Activated CD8-positive, alpha-beta memory T cell treated with anti-CD3 and anti-CD28 coated beads for 1 hour (primary cell): ENCODE measurements at places on chromosomes 2 and 18.

DNA sequence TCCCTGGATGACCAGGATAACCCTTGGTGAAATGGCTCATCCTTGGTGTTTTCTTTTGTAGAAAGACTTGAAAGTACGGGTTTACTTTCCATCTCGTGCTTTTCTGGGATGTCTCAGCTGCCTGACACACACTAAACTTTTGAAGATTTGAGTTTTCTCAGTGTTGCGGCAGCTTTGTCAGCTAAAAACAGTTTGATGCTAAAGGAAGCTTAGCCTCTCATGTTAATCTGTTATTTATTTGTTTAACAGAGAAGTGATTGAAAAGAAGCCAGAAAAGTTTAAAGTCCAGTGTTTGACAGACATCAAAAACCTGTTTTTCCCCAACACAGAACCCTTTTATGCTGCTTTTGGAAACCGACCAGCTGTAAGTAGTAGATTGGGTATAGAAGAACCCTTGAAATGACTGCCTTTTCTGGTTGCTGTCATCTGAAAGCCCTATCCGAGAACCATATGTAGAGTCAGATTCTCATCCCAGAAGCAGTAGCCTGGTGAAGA, 72.8 kb downstream of the LPIN1 start:
- DNase-seq = no peak

- DNase-seq = no peak
Observed at GRCh38 chr2:1598041-1598710, 146.1 kb downstream of the PXDN start.

- DNase-seq = no peak
Observed at GRCh38 chr2:24492421-24493279, 1.6 kb downstream of the NCOA1 start.

DNA sequence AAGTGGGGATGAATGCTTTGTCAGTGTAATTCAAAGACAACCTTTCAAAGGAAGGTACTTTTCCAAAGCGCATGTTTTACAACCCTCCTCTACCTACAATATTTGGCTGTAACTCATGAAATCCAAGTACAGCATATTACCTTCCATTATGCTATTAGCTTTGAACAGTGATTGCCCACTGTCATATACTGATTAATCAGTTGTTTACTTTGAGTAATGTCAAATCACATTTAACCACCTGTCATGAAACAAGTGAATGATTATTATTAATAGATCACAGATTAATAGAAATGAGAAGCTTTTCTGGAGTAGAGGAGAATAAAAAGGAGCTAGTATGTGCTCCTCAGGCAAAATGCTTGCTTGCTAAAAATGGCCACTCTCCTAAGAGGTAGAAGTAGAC, 150.5 kb upstream of the SMAD7 start:
- no peak for DNase-seq

- DNase-seq = no peak
Observed at GRCh38 chr2:168584911-168585310, 128.8 kb downstream of the CERS6 start.

DNA sequence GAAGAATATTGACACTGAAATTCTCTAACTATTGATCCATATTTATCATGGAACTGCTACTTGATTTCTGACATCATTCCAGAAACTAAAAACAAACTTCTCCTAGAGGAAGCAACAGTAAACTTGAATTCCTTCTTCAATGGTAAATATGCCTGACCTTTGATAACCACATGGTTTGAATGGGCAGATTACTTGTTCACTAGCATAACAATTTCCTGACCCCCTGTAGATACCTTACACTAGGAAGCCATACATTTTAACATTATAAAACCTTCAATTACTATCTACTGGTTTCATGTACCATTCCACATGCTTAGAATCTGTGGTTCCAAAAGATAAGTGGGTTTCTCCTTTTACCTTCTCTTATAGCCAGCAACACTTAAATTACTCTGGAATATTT, 36.5 kb upstream of the DSG1 start:
- no peak for DNase-seq

- DNase-seq = no peak
Observed at GRCh38 chr2:61949714-61950560, 44.5 kb downstream of the COMMD1 start.

- no peak for DNase-seq
Observed at GRCh38 chr2:42967959-42968674, 175.7 kb upstream of the HAAO start.

- no peak for DNase-seq
Observed at GRCh38 chr2:181683518-181684453, 3.5 kb upstream of the NEUROD1 start.
